ENCODE measurements at places on chromosomes 16 and 17.

- DNase-seq, result no peak
These were observed 417.1 kb downstream of the CA10 start for GRCh38 chr17:51741458-51741857.

GRCh38 chr16:85650844-85651628, 37.7 kb downstream of the GINS2 start:
- no peak for DNase-seq

- no peak for DNase-seq
These were observed 48.4 kb downstream of the SOCS1 start for GRCh38 chr16:11207646-11208045.

- no peak for DNase-seq
These were observed 16.3 kb downstream of the LIG3 start for GRCh38 chr17:34996422-34997285.

DNA sequence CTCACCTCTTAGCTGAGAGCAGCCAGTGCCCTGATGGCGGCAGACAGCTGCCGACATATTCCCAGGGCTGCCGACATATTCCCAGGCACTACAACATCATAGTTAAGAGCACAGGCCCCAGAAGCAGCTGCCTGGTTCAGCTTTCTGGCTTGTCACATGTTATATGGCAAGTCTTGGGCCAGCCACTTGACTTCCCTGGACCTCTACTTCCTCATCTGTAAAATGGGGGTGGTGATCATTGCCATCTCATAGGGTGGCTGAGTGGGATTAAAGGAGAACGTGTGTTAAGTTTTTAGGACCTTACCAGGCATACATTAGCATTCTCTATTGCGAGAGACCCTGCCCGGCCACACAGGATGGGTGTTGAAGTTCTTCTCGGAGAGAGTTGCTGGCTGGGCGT, 19.1 kb downstream of the CDIPT start:
- DNase-seq, result no peak

- DNase-seq, result no peak
These were observed 674.0 kb upstream of the SOX9 start for GRCh38 chr17:71446645-71447437.

DNA sequence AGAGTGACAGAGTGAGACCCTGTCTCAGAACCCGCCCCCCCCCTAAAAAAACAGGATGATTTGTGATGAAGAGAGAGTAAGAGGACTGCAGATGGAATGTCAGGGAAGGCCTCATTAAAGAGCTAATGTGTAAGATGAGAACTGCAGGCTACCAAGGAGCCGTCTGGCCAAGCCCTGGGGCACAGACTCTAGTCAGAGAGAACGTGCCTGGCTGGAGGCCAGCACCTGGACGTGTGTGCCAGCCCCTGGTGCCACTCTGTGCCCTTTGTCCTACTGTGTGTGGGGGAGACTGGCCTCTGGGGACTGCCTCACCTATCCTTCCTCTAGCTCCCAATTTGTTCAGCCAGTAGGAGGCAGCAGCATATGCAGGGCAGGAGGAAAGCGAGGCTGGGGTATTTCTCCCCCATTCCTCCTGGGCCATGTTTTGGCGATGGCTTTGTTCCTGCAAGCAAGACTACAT, 37.1 kb downstream of the KNOP1 start:
- no peak for DNase-seq

DNA sequence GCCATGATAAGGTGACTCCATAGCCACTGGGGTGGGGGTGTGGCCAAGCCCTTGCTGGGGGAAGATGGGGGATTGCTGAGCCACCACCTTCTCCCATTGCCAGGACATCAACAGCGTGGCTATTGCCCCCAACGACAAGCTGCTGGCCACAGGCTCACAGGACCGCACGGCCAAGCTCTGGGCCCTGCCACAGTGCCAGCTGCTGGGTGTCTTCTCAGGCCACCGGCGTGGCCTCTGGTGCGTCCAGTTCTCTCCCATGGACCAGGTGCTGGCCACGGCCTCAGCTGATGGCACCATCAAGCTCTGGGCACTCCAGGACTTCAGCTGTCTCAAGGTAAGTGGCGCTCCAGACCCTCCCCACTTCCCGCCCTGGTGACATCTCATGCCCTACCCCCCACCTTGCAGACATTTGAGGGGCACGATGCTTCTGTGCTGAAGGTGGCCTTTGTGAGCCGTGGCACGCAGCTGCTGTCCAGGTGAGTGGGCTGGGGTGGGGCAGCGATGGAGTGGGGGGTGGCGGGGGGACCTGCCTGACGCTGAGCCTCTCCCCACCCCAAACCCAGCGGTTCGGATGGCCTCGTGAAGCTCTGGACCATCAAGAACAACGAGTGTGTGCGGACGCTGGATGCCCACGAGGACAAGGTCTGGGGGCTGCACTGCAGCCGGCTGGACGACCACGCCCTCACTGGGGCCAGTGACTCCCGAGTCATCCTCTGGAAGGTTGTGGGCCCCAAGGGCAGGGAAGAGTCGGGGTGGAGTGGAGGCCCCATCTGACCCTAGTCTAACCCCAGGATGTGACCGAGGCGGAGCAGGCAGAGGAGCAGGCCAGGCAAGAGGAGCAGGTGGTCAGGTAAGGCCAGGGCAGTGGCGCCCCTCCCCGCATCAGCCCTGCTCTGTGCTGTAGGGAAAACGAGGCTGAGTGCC, 4.1 kb downstream of the NOXO1 start:
- no peak for DNase-seq

DNA sequence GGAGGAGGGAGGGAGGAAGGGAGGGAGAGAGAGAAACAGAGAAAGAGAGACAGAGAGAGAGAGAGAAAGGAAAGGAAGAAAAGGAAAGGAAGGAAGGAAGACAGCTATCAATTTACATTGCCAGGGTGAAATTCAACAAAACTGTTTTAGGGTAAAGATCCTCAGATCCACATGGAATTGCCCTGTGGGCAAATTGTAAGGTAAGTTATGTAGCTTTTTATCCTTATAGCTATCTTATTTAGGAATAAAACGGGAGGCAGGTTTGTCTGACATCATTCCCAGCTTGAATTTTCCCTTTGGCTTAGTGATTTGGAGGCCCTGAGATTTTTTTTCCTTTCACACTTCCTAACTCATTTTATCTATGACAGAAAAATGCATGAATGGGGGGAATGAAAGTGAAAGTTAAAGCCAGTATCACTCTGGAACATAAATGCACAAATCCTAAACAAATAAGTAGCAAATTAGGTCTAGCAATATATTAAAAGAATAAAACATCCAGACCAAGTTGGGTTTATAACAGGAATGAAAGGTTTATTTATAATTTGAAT, 3.4 kb upstream of the UQCRC2 start:
- DNase-seq, result no peak

All from neuronal stem cell (in vitro differentiated cells).